ENCODE measurements at places on chromosomes 6 and 20.

GRCh38 chr6:25627001-25627400, 25.0 kb upstream of the SCGN start:
- DNase-seq, result no peak

- no peak for DNase-seq
These were observed 125.7 kb downstream of the TOX2 start for GRCh38 chr20:44040202-44040915.

- DNase-seq, result no peak
These were observed 81.8 kb upstream of the ARMC2 start for GRCh38 chr6:108766419-108766818.

DNA sequence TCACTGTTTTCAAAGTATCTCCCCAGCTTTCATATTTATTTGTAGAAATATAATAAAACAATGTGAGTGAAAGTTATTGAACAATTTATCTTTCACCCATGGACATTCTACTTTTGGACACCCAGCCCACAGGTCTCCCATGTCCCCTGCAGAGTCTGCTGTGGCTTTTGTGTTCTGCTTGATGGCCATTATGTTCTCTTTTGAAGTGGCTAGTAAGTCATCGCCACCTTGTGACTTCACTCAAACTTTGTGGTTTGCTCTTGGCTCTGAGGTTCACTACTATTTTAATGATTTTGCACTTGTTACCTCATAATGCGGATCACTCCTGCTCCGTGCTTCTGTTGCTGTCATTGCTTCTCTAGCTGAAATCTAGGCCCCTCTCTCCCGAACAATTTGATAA, 10.2 kb upstream of the DEFB113 start:
- DNase-seq, result no peak

DNA sequence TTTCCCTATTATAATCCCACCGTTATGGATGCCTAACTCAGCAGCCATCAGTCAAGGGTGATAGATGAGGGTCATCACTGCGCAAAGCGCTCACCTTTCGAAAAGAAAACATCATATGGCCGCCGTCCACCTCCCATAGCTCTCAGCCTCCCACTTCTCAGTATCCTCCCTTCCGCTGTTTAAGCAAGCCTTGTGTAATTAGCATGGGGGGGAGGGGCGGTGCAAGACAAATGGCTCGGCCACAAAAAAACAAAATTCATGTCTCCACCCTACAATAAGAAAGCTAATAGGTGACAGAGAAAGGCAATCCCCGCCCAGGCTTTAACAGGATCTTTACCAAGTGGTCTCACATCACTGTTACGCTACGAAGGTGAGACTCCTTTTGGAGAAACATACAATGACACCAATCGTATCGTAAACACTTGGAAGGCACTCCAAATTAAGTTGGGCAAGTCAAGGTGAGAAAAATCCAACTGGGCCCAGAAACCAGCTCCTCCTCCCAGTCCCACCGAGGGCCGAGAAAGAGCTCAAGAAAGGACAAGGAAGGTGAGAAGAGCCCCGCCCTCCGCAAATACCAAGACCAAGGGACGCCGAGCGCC, 645 bp downstream of the DDX39B start:
- DNase-seq, result peak; percentile 56

DNA sequence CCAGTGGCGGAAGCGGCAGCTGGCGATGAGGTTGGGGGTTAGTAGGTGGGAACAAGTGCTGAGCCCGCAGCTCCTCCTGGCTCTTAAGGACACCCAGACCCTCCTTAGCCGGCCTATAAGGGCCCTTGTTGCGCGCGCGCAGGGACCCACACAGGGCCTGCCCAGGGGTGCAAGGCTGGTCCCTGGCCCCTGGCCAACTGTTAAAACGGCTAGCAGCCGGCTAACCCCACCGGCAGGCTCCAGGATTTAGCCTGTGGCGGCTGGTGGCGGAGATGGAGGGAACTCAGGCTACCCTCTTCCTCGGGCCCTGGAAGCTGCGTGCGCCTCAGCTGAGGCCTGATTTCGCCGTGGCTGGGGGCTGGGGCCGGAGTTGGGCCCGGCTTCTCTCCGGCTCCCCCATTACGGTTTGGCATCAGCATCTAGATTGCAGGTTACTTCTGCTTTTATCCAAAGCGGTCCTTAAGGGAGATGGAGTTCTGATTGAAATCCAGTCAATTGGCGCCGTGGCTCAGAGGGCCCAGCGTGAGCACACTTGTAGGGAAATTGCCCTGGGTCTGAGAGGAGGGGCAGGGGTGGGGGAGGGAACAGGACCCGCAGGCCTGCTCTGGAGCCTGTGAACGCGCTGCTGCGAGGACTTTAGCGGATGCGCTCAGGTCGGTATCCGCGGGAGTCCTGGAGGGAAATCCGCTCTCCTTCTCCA, 36.9 kb upstream of the CCDC167 start:
- DNase-seq, result no peak

DNA sequence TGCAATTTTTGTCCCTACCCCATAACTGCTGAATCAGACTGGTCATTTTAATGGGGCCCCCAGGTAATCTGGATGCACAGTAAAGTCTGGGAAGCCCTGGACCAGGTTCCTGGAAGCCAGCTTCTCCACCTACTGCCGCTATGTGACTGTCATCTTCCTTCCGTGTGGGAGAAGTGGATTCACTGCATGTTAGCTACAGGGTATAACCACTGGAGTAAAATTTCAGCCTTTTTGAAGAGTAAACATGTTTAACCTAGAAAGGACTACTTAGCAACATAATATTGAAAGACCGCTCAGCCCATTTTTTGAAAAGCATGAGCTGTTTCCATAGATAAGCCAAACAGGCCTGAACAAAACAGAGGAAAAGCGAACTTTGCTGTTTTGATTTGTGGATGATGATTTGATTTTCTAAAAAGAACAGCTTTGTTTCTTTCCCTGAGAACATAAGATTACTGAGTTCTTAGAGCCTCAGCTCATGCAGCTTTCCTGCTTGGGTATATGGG, 208.1 kb downstream of the PLCB4 start:
- DNase-seq, result no peak

DNA sequence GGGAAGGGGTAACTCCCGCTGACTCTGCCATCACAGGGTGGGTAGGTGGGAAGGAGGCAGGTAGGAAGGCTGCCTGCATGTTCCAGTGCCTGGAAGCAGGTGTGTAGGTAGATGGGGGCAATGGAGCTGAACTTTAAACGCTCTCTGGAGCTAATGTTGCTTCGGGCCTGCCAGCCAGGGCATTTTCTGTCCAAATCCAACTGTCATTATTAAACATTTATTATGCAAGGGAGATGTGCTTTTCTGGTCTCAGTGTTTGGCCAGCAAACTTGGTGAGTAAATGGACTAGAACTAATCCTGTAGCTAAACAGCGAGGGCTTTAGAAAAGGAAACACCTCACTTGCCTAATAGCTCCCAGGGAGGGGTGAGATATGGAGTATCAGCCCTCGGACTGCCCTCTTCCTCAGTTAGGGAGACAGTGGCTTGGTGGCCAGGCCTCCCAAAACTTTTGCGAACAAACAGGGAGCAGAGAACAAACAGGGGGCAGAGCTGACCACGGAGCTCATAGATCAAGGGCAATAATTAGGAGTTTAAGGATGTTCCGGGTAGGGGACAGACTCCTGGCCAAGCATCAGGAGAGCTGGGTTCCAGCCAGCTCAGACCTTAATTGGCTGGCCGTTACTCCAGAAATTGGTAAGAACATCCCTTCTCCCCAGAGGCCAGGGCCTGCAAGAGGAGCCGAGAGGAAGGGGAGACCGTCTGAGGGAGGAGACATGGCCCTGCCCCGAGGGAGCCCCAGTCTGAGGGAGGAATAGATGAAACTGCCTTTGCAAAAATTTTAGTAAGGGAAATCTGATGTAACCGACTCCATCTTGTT, 131.1 kb downstream of the VEGFA start:
- DNase-seq, result no peak

DNA sequence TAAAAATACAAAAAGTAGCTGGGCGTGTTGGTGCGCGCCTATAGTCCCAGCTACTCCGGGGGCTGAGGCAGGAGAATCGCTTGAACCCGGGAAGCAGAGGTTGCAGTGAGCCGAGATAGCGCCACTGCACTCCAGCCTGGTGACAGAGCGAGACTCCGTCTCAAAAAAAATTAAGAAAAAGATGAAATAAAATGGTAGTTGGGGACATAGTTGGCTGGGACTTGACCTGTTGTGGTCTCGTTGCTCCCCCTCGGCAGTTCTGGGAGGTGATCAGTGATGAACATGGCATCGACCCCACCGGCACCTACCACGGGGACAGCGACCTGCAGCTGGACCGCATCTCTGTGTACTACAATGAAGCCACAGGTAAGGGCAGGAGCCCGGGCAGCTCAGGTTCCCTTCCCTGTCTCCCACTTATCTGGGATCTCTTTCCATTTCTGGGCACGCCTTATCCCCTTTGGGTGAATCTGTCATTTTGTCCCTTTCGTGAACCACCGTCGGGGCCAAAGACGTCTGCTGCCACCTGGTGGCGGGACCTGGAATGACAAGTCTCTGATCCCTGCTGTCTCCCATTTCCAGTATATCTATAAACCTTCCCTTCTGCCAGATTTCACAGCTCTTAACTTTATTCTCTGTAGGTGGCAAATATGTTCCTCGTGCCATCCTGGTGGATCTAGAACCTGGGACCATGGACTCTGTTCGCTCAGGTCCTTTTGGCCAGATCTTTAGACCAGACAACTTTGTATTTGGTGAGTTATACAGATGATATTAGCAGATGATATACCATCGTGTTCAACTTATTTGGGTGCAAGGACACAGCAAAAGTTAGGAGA, 2.3 kb downstream of the TUBB start:
- DNase-seq, result peak; percentile 87

DNA sequence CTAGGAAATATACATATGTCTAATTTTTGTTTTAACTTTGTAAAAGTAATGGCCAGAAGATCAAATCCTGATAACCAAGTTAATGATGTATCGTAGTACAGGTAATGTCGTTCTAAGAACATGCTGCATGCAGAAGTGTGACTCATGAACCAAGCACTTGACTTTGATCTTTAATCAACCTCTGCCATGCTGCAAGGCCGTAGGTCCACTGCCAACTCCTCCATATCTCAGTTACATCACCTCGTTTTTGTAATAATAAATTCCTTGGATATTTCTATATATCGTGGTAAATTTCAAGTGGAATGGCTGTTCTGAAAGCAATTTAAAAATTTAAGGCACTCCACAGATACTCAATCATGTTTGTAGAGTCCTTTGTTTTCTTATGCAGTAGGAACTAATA, 771.7 kb downstream of the EPHA7 start:
- no peak for DNase-seq

GRCh38 chr6:23202207-23202606, 632.8 kb downstream of the HDGFL1 start:
- DNase-seq, result no peak

GRCh38 chr6:3707024-3707423, 44.5 kb downstream of the PXDC1 start:
- DNase-seq, result no peak

DNA sequence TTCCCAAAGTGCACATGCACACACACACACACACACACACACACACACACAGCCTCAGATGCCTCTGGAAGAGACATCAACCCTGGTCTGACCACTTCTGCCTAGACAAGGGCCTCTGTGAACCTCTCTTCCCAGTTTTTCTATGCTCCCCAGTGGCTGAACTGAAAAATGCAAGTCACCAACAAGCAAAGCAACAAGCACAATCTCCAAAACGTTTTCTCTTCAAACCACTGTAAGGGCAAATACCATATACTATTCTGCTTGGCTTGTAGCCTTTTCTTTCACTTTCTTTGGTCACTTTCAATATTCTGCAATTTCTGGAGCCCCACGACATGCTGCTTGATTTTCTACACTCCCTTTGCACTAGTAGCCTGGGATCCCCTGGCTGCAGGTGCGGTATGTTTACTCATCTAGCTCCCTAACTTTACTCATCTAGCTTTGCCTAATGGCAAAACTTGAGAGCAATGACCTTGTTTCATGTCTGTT, 121.4 kb upstream of the DST start:
- DNase-seq, result no peak

DNA sequence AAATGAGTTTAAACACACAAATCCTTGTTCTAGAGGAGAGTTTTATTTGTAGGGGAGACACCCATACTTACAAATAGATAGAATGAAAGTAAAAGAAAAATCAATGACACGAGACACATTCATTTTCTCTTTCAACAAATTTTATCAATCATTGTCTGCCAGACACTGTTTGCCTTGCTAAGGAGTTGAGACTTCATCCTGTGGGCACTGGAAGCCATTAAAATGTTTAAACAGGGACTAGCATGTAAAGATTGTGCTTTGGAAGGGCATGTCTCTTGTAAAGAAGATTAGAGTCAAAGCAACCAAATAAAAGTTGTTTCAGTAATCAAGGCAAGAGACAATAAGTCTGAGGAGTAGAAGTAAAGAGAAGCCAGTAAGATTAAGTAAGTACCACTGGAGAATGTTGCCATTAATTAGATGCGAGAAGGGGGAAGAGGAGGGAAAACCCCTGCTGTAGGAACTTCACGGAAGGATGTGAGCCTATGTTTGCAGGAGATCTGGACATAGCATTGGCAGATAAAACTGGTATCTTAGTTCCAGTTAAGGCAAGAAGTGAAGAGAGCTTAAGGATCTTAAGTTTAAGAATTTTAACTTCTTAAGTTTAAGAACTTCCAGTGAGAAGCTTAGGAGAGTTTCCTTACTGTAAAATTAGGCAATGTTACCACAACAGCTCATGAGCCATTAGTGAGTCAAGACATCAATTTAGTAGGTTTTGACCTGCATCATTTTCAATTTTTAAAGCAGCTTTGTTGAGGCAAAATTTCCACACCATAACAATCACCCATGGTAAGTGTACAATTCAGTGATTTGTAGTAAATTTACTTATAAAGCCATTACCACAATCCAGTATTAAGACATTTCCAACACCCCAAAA, 117.0 kb upstream of the UST start:
- no peak for DNase-seq

DNA sequence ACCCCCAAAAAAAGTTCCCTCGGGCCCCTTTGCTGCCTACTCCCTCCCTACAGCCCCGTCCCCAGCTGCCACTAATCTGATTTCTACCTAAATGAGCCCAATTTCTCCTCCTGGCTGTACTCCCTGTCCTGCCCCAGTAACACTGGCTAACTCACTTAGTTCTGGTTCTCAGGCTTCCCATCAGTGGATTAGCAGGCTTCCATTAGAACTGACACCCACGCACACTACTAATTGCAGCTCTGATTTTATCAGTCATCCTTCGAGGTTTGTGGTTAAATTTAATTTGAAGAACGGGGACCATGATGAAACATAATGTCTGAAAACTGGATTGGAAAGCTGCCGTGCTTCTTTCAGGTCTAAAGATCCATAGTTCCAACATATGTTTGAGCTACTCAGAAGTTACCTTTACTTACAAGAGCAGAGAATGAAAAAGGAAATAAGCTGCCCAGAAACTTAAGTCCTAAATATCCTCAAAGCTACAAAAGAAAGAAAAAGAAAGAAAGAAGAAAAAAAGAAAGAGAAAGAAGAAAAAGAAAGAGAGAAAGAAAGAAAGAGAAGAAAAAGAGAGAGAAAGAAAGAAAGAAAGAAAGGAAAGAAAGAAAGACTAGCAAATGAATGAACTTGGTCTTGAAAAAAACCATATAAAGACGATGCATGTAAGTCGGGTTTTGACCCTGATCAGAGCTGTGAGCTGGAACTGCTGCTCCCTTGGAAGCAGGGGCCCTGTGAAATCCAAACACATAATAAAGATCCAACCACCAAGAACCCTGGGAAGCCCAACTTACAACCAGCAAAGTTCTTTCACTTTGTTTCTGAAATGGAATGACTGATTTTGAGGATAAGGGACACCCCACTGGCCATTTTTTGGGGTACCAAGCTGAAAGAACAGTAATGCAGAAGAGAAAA, 51.7 kb downstream of the CNKSR3 start:
- no peak for DNase-seq

- DNase-seq, result no peak
These were observed 5.7 kb downstream of the QKI start for GRCh38 chr6:163420289-163420614.

- no peak for DNase-seq
These were observed 59.2 kb downstream of the ANKRD6 start for GRCh38 chr6:89492025-89492640.

Data from activated CD4-positive, alpha-beta T cell treated with anti-CD3 and anti-CD28 coated beads, Interleukin-2, amount 50 U/mL, for 4 hours (primary cell).